Activated CD4-positive, alpha-beta T cell treated with anti-CD3 and anti-CD28 coated beads, Interleukin-2, amount 10 ng/mL, durations not matched to agents 24 days and 14 days (primary cell): ENCODE measurements at places on chromosomes 12 and 14. TPM values are rescaled to one million over a fixed set of nuclear protein-coding genes. Genes with fewer than 3 reads are reported as not detected.

DNA sequence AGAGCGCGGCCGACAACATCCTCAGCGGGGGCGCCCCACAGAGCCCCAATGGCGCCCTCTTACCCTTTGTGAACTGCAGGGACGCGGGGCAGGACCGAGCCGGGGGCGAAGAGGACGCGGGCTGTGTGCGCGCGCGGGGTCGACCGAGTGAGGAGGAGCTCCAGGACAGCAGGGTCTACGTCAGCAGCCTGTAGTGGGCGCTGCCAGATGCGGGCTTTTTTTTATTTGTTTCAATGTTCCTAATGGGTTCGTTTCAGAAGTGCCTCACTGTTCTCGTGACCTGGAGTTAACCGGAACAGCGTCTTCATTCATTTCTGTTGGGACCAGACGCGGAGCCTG lies 103.8 kb upstream of the FKBP4 start:
- peak overlapping the region; percentile 91 for H3K27ac ChIP-seq
- H3K4me1 ChIP-seq, result peaks cover 30% of the 10 kb centered on the region
- peak overlapping the region; percentile 82 for H3K4me3 ChIP-seq

Gene RAPGEF3
- 3.6 and 4.5 TPM in 2 replicates for total RNA-seq

- H3K4me1 ChIP-seq, result no peaks in the 10 kb centered on the region
- no peak overlapping the region for H3K4me3 ChIP-seq
- H3K36me3 ChIP-seq, result no peaks in the 10 kb centered on the region
- DNase-seq, result no peak
- H3K27ac ChIP-seq, result no peak overlapping the region
Measured at GRCh38 chr12:86660488-86661147, 404.4 kb upstream of the MGAT4C start.

Gene PLEKHD1
- 0.12 TPM in 1 of 2 replicates, not detected in the other for total RNA-seq

Gene TIGAR
- total RNA-seq, result 13.4 TPM in 2 replicates

Gene CABP1
- 0.16 and 0.17 TPM in 2 replicates for total RNA-seq

Gene TAS2R9
- total RNA-seq, result not detected in 2 replicates

Gene CLECL1
- total RNA-seq, result 5.3 and 9.1 TPM in 2 replicates

DNA sequence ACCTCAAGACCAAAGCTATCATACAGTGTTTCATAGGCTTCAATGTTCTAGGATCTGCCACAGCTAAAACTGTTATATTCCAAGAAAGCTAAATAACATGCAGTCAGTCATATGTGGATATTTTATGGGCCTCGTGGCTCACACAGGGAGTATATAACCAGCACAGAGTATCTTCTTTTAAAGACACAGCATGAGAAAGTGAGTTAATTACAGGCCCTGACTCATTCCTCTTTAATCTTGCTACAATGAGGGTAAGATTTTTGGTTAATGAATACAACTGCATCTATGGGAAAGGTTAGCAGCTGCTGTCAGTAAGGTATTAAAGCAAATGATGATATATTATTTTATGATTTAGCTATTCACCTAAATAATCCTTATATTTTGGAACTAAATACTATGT lies 111.0 kb downstream of the TRAFD1 start:
- H3K36me3 ChIP-seq, result peaks cover 33% of the 10 kb centered on the region
- H3K27me3 ChIP-seq, result no peaks in the 10 kb centered on the region
- H3K4me1 ChIP-seq, result no peaks in the 10 kb centered on the region
- H3K4me3 ChIP-seq, result no peak overlapping the region
- DNase-seq, result no peak
- no peak overlapping the region for H3K27ac ChIP-seq

GRCh38 chr12:93094988-93095737 lies 166.1 kb upstream of the EEA1 start:
- no peak for DNase-seq
- H3K27ac ChIP-seq, result peak overlapping the region; percentile 53
- no peak overlapping the region for H3K4me3 ChIP-seq
- H3K36me3 ChIP-seq, result no peaks in the 10 kb centered on the region

Gene VRTN
- not detected in 2 replicates for total RNA-seq

DNA sequence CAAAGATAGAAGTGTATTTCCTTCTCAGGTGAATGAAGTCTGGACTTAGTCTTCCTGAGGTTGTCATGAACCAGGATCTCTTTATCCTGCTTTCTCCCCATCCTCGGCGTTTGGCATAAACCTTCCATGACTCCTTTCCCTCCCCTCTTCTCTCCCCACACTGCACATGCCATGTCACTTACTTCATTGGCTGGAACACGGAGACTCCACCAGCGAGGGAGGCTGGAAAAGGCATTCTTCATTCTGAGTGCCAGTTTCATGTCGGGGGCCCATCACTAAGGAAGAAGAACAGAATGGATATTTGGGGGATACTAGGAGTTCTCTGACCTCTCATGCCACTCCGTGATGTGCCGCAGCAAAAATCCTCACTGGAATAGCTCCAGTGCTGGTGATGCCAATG lies 105.6 kb downstream of the VCPKMT start:
- no peak overlapping the region for H3K4me3 ChIP-seq
- H3K27ac ChIP-seq, result no peak overlapping the region
- peaks cover 27% of the 10 kb centered on the region for H3K36me3 ChIP-seq
- no peak for DNase-seq
- no peaks in the 10 kb centered on the region for H3K27me3 ChIP-seq
- peaks cover 35% of the 10 kb centered on the region for H3K4me1 ChIP-seq

- DNase-seq, result no peak
- peaks cover 32% of the 10 kb centered on the region for H3K27me3 ChIP-seq
- no peak overlapping the region for H3K4me3 ChIP-seq
- peaks cover 2% of the 10 kb centered on the region for H3K36me3 ChIP-seq
- H3K27ac ChIP-seq, result no peak overlapping the region
- H3K4me1 ChIP-seq, result no peaks in the 10 kb centered on the region
Measured at GRCh38 chr12:65817866-65818265, 6.4 kb upstream of the HMGA2 start.

GRCh38 chr14:57573173-57573572 lies 79.5 kb upstream of the CCDC198 start:
- no peak overlapping the region for H3K27ac ChIP-seq
- H3K36me3 ChIP-seq, result no peaks in the 10 kb centered on the region

Gene RASSF9
- total RNA-seq, result not detected in 2 replicates

Gene GPR65
- 8.1 and 8.3 TPM in 2 replicates for total RNA-seq

Gene TPH2
- total RNA-seq, result not detected in 2 replicates

- H3K4me1 ChIP-seq, result no peaks in the 10 kb centered on the region
- H3K36me3 ChIP-seq, result no peaks in the 10 kb centered on the region
- H3K27me3 ChIP-seq, result no peaks in the 10 kb centered on the region
- H3K4me3 ChIP-seq, result no peak overlapping the region
- H3K27ac ChIP-seq, result no peak overlapping the region
Measured at GRCh38 chr12:20445687-20446086, 77.3 kb downstream of the PDE3A start.

- H3K36me3 ChIP-seq, result no peaks in the 10 kb centered on the region
- H3K4me1 ChIP-seq, result no peaks in the 10 kb centered on the region
- no peak overlapping the region for H3K27ac ChIP-seq
- peaks cover 3% of the 10 kb centered on the region for H3K27me3 ChIP-seq
- H3K4me3 ChIP-seq, result no peak overlapping the region
Measured at GRCh38 chr12:76929499-76929898, 50.7 kb upstream of the CSRP2 start.

DNA sequence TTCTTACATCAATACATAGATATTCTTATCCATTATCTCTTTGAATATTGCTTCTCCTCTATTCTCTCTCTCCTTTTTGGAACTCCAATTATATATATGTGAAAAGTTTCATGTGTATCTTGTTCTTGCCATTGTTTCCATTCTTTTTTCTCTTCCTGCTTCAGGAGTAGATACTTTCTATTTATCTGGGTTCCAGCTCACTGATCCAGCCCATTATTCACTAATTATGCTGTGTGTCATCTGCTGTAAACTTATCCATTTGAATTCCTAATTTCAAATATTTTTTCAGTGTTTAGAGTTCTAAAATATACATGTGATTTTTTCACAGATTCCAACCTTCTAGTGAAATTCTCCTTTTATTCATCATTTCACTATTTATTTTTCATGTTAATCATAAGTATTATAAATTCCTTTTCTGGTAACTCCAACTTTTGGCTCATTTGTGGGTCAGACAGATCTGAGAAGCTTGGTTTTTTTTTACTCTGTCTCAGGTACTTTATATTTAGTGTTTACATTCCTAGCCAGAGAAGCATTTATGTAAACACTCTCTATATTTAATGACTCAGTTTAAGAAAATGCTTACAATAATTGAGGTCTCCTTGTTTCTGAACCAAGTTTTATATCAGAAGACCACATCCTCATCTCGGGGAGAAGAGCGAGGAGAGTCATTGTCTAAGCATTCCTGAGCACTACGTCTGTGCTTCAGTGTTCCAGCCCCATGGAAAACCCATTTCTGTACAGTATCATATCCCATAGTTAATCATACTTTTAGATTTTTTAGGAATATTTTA lies 15.9 kb upstream of the AMIGO2 start:
- H3K27ac ChIP-seq, result no peak overlapping the region
- H3K4me1 ChIP-seq, result peaks cover 17% of the 10 kb centered on the region
- H3K4me3 ChIP-seq, result no peak overlapping the region
- H3K36me3 ChIP-seq, result peaks cover 18% of the 10 kb centered on the region

DNA sequence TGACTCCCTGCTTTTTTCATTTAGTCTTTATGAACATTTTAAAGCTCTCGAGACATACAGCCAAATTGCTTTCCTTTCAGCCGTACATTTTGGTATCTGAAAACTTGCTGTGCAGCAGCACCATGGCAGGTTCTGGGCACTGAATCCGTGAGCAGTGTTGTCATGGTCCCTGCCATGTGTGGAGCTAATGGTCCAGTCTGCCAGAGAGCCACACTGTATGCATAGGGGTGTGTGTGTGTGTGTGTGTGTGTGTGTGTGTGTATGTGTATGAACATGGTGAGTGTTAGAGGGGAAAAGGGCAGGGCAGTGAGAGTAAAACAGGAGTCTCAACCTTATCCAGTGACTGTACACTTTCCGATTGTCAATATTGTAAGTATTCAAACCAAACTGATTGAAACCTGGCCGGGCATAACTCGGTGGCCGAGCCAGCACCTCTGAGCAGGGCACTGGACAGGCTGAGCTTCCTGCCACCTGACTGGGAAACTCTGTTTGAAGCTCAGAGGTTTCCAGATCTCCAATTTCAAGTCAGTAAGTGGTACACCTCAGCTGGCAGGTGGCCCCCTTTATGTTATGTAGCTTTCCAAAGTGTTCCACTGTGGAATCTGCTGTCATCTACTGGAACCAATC lies 110.0 kb downstream of the ESR2 start:
- H3K27me3 ChIP-seq, result no peaks in the 10 kb centered on the region
- no peak for DNase-seq

DNA sequence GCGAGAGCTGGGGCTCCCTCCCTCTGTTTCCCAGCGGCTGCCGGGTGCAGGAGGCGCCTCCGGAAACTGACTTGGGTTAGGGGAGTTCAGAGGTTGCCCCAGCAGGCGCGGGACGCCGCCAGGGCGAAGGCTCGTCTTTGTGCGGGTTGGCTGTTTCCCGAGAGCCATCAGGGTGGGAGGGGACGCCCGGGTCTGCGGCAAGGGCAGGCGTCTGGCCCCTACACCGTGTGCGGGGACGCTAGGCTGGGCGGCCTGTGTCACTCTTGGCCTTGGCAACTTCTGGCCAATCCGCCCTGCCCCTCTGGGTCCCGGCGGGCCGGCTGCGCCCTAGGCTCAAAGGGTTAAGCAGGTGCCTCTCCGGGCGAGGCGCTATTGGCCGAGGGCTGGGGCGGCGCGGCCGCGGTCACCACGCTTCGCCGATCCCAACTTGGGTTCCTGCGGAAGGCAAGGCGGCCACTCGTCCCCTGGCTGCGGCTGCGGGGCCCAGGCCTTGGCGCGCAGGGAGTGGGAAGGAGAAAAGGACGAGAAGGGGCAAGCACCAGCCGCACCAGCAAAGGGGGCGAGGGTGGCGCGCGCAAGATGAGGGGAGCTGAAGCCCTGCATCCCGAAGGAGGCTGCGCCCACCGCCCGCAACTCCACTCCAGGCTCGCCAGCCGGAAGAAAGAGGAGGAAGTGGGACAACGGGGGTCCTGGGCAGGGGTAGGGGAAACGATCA lies 5.6 kb upstream of the NPAS3 start:
- H3K4me1 ChIP-seq, result peaks cover 2% of the 10 kb centered on the region
- no peak overlapping the region for H3K4me3 ChIP-seq

DNA sequence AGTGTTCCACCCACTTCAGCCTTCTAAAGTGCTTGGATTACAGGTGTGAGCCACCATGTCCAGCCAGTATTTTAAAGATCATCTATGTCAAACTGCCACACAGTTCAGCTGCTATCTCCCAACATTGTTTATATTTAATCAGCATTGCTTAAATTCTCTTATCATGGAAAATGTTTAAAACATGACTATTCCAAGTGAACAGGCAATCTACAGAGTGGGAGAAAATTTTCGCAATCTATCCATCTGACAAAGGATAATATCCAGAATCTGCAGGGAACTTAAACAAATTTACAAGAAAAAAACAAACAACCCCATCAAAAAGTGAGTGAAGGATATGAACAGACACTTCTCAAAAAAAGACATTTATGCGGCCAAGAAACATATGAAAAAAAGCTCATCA lies 69.4 kb upstream of the NAV3 start:
- no peak for DNase-seq
- no peaks in the 10 kb centered on the region for H3K4me1 ChIP-seq
- H3K27ac ChIP-seq, result no peak overlapping the region
- H3K4me3 ChIP-seq, result no peak overlapping the region
- no peaks in the 10 kb centered on the region for H3K27me3 ChIP-seq
- no peaks in the 10 kb centered on the region for H3K36me3 ChIP-seq

Gene NFE2
- total RNA-seq, result not detected in 2 replicates

DNA sequence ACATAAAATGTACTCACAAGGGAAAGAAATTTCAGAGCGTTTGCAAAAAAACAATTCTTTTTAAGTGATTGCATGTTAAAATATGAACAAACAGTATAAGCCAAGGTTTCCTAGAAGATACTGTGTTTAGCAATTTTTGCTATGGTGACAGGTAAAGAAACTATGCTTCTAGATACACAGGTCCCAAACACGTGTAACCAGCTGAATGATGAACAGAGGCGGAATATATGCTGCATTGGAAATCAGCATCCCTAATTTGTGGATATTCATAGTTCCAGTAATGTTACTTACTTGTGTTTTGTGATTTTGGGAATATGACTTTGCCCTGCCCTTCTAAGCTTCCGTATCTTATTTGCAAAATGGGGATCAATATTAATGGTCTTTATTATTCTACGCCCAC lies 326.3 kb upstream of the DIO2 start:
- H3K27me3 ChIP-seq, result no peaks in the 10 kb centered on the region
- no peak overlapping the region for H3K4me3 ChIP-seq
- no peak overlapping the region for H3K27ac ChIP-seq
- no peaks in the 10 kb centered on the region for H3K4me1 ChIP-seq

- H3K27me3 ChIP-seq, result no peaks in the 10 kb centered on the region
- DNase-seq, result no peak
- H3K36me3 ChIP-seq, result peaks cover 4% of the 10 kb centered on the region
Measured at GRCh38 chr14:31703056-31703455, 141.9 kb downstream of the NUBPL start.

Gene DPPA3
- not detected in 2 replicates for total RNA-seq

- no peaks in the 10 kb centered on the region for H3K36me3 ChIP-seq
- no peaks in the 10 kb centered on the region for H3K27me3 ChIP-seq
- no peak overlapping the region for H3K27ac ChIP-seq
Measured at GRCh38 chr14:101177301-101177971, 273.9 kb upstream of the RTL1 start.

GRCh38 chr14:99688629-99689028 lies 4.5 kb downstream of the CYP46A1 start:
- no peak overlapping the region for H3K4me3 ChIP-seq
- peaks cover 12% of the 10 kb centered on the region for H3K4me1 ChIP-seq
- DNase-seq, result no peak
- peaks cover 48% of the 10 kb centered on the region for H3K27me3 ChIP-seq

- H3K4me1 ChIP-seq, result no peaks in the 10 kb centered on the region
- H3K27me3 ChIP-seq, result no peaks in the 10 kb centered on the region
- H3K36me3 ChIP-seq, result no peaks in the 10 kb centered on the region
- no peak overlapping the region for H3K27ac ChIP-seq
Measured at GRCh38 chr12:117774941-117775775, 193.6 kb downstream of the KSR2 start.

GRCh38 chr14:89215114-89215513 lies 201.9 kb downstream of the FOXN3 start:
- no peak overlapping the region for H3K4me3 ChIP-seq
- H3K4me1 ChIP-seq, result no peaks in the 10 kb centered on the region
- H3K27me3 ChIP-seq, result no peaks in the 10 kb centered on the region
